ENCODE measurements at places on chromosomes 4 and X. TPM values are rescaled to one million over a fixed set of nuclear protein-coding genes. Genes with fewer than 3 reads are reported as not detected.

The PRDM8 gene
- total RNA-seq = 1.1 TPM

The ARHGAP36 gene
- total RNA-seq = not detected

The CT45A2 gene
- total RNA-seq = 0.69 TPM

DNA sequence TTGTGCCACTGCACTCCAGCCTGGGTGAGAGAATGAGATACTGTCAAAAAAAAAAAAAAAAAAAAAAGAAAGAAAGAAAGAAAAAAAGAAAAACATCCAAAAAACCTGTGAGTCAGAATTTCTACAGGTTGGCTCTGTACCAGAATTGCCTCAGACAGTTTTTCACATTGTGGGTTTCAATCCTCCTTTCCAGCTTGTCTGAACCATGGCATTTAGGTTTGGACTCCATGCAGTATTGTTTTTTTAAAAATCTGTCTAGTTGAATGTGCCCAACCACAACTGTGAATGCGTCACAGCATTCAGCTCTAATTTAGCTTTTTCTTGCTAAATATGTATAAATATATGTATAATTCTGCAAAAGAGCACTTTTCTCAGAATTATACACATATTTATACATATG, 31.4 kb upstream of the ARSH start:
- DNase-seq = no peak

All from Daoy (cell line).